ENCODE measurements at places on chromosomes 6 and 20.
A peak's percentile ranks its signal among the peaks of the same experiment; 100 is the strongest.

- DNase-seq: peak; percentile 26
Observed at GRCh38 chr20:62818592-62819493, 2.0 kb downstream of the COL9A3 start.

- no peak for DNase-seq
Observed at GRCh38 chr6:151534576-151534975, 40.8 kb downstream of the CCDC170 start.

DNA sequence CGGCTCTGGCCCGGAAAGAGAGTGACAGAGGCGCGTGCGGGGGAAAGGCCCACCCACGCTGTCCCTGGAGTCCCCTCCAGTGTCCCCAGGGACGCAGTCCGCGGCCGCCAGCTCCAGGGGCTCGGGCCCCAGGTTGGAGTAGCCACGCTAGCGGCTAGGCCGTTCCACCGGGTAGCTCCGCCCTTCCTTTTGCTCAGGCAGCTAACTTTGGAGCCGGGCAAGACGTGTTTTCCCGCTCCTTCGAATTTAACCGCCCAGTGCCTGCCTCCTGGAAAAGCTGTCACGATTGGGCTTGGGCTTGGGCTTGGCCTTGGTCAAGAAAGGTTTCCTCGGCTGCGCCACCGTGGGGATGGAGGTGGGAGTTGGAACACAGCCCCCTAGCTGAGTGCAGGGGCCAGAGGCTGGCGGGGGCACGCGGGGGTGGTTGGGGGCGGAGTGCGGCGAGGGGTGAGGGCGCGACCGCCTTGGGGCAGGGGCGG, 4.7 kb downstream of the LINC00237 start:
- no peak for DNase-seq

GRCh38 chr6:110543106-110543505, 66.7 kb upstream of the SLC22A16 start:
- DNase-seq: no peak

GRCh38 chr6:70973604-70974003, 16.7 kb upstream of the B3GAT2 start:
- DNase-seq: no peak

GRCh38 chr6:137877113-137877512, 10.1 kb downstream of the TNFAIP3 start:
- DNase-seq: no peak

GRCh38 chr20:52933867-52934266, 38.3 kb upstream of the TSHZ2 start:
- DNase-seq: no peak

DNA sequence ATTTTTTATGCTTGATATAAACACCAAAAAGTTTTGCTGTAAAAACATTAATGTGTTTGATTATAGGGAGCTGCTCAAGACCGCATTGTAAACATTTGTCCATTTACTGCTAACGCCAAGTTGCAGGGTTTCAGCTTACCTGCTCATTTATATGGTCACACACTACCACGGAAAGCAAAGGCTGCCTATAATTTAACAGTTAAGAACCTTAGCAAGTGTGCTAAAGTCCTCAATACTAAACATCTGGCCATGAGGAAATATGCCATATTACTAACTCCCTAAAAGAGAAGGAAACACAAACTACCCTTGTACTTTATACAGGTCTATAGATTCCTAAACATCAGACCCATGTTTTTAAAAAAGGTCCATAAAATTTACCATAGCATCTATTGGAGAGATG, 129.5 kb downstream of the ASCC3 start:
- DNase-seq: no peak
